ENCODE measurements at places on chromosomes 5 and 9. TPM values are rescaled to one million over a fixed set of nuclear protein-coding genes. Genes with fewer than 3 reads are reported as not detected.
A peak's percentile ranks its signal among the peaks of the same experiment; 100 is the strongest.

The STPG3 gene
- total RNA-seq, result not detected

The OTULINL gene
- total RNA-seq, result 15.6 TPM

The PCA3 gene
- total RNA-seq, result not detected

The AGXT2 gene
- not detected for total RNA-seq

The SLC27A6 gene
- total RNA-seq, result not detected

The NXNL2 gene
- total RNA-seq, result not detected

The RNF180 gene
- total RNA-seq, result 18.1 TPM

The FCN1 gene
- 13.2 TPM for total RNA-seq

The GRM6 gene
- not detected for total RNA-seq

The ARHGEF39 gene
- total RNA-seq, result not detected

DNA sequence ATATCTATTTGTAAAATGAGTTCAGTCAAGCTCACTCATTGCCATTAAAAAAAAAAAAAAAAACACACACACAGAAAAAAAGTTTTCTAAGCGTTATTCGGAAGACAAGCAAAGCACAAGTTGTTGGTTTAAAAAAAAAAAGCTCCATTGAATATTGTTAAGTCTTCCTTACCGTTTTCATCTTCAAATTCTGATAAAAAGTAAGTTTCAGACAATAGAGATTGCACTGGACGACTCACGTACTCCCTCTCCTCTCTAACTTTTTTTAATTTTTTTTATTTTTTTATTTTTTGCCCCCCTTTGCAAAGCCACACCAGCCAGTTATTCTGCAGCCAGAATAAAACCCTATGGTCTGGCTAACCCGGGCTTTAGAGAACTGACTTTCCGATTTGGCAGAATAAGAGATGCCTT, 544 bp downstream of the ADAMTS6 start:
- DNase-seq, result no peak

DNA sequence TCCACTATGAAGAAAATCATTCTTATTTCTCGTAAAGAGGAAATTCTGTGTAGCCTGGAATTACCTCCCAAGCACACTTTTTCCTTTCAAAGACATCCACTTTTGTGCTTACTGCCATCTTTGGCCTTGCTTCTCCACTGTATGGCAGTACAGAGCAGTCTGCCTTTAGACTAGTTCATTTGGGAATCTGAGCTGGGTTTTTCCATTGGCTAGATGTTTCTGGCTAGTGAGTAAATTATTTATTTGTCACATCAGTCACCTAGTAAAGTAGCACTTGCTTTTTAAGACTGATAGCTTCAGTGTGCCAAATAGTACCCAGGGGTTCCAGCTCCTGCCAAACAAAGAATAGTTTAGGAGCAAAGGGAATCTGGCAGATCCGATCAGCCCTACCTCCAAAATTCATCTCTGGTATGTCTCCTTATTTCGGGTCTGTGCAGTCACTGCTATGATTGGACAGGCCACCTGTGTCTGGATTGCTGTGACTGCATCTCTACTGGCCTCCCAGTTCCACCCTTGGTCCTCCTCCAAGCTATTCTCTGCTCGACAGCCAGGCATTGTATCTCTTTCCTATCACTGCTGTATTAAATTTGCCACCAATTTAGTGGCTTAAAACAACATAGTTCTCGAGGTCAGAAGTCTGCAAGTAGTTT, 97.6 kb downstream of the NUDT12 start:
- DNase-seq, result no peak

DNA sequence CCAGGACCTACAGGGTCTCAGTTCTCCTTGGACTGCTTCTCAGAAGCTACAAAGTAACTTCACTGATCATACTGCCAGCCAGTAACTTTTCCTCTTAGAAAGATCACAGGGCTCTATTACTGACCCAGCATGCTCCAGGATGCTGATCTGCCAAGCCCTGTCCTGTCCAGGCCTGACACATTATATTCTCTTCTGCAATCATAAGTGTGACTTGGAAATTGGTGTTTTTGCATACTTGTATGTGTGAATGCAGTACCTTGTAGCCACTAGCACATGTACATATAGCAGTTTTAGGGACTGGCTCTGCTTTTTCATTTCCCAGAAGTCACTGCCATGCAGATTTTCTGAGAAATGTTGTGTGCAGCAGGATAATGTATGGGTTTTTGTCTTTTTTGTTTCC, 40.1 kb upstream of the CCNH start:
- no peak for DNase-seq

- DNase-seq, result no peak
Observed at GRCh38 chr5:93722588-93722987, 18.8 kb downstream of the POU5F2 start.

DNA sequence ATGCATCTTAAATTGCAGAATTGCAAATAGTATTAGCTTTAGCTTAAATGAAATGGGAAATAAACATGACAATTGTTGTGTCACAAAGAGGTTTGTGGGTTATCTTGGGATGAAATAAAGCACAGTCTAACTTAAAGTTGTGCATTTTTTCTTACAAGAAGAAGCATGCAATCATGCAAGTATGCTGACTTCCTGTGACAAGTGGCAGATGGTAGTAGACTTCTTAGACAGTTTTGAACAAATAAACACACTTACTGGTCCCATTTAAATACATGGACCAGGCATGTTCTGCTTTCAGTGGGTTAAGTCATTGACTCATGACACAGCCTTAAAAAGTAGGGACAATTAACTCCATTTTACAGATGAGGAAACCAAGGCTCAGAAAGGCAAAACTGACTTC, 15.9 kb upstream of the C5orf63 start:
- DNase-seq, result no peak

- no peak for DNase-seq
Observed at GRCh38 chr5:168097876-168098653, 193.4 kb upstream of the WWC1 start.

DNA sequence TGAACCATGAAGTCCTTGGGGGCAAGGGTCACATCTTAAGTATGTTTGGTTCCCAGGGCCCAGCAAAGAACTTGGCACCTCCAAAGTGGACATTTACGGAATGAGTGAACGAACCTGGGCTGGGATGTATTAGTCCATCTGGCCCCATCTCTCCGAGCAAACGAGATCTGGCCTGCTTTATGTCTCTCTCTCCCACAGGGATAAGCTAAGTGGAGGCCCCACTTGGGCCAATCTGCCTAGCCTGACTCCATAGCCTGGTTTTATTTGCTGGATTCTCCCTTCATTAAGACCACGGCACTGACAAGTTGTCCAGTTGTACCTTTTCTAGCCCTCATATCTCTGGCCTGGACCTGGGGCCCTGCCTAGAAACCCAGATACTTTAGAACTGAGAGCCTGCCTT, 2.1 kb downstream of the TTLL11 start:
- DNase-seq, result no peak

GRCh38 chr5:39717176-39717897, 292.6 kb upstream of the DAB2 start:
- no peak for DNase-seq

DNA sequence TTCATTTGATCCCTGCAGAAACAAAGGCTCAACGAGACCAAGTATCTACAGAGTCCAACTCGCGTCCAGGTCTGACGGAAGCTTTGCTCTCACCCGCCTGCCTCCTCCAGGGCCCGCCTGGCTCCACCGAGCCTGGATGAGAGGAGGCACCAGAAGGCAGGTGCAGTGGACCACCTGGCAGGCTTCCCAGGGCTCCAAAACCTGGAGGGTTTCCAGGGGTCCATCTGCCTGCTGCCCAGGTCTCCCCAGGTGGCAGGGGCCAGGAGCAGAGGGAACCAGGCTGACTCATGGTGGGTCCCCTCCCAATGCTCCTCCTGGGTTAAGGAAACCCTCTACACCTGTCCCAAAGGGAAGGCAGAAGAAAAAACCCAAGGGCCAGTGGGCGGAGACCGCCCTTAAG, 59.5 kb downstream of the VAV2 start:
- no peak for DNase-seq

GRCh38 chr9:133612051-133612450, 2.9 kb upstream of the FAM163B start:
- DNase-seq, result no peak

GRCh38 chr5:114419067-114419388, 57.2 kb downstream of the KCNN2 start:
- DNase-seq, result no peak

GRCh38 chr9:99567436-99567835, 254.2 kb upstream of the NR4A3 start:
- DNase-seq, result no peak

DNA sequence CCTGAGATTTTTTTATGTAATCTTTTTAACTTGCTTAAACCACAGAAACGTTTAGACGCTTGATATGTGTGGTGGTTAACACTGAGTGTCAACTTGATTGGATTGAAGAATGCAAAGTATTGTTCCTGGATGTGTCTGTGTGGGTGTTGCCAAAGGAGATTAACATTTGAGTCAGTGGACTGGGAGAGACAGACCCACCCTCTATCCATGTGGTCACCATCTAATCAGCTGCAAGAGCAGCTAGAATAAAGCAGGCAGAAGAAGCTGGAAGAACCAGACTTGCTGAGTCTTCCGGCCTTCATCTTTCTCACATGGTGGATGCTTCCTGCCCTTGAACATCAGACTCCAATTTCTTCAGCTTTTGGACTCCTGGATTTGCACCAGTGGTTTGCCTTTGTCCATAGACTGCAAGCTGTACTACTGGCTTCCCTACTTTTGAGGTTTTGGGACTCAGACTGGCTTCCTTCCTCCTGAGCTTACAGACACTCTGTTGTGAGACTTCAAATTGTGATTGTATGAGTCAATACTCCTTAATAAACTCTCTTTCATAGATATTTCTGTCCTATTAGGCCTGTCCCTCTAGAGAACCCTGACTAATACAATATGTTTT, 816.0 kb upstream of the CDH9 start:
- DNase-seq, result no peak

- no peak for DNase-seq
Observed at GRCh38 chr9:79254900-79255650, 316.7 kb upstream of the TLE4 start.

- no peak for DNase-seq
Observed at GRCh38 chr9:136626740-136627642, 35.7 kb upstream of the EGFL7 start.

- no peak for DNase-seq
Observed at GRCh38 chr9:104980039-104980654, 52.2 kb upstream of the ABCA1 start.

DNA sequence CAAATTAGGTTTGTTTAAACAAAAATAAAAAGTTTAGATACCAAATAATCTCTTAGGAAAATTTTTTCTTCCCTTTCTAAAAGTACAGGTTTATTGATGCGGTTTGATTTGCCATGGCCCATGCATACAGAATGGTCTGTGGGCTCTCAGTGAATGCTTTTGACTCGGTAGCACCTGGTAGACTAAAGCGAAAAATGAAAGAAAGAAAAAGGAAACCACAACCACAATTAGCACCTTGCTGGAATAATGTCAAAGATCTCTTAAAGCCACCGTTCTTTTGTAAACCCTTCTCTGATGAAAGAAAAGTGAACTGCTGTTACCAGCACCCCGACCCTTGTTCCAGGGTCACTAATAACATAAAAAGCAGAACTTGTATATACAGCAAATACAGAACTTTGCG, 157.9 kb downstream of the NFIB start:
- no peak for DNase-seq

DNA sequence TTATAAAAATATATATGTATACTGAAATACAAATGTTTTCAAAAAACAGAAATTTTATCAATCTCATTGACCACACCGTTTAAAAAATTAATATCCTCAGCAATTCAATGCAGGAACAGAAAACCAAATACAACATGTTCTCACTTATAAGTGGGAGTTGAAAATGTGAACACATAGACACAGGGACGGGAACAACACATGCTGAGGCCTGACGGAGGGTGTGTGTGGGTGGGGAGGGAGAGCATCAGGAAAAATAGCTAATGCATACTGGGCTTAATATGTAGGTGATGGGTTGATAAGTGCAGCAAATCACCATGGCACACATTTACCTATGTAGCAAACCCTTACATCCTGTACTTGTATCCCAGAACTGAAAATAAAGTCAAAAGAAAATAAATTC, 409.5 kb downstream of the MLLT3 start:
- DNase-seq, result no peak

GRCh38 chr5:151225071-151225470, 1.2 kb upstream of the CCDC69 start:
- DNase-seq, result no peak

GRCh38 chr5:83711982-83712601, 8.6 kb downstream of the HAPLN1 start:
- DNase-seq, result peak; percentile 41

GRCh38 chr9:137391411-137391754, 31.6 kb downstream of the EXD3 start:
- DNase-seq, result no peak

GRCh38 chr5:76941442-76941841, 11.4 kb upstream of the CRHBP start:
- no peak for DNase-seq

DNA sequence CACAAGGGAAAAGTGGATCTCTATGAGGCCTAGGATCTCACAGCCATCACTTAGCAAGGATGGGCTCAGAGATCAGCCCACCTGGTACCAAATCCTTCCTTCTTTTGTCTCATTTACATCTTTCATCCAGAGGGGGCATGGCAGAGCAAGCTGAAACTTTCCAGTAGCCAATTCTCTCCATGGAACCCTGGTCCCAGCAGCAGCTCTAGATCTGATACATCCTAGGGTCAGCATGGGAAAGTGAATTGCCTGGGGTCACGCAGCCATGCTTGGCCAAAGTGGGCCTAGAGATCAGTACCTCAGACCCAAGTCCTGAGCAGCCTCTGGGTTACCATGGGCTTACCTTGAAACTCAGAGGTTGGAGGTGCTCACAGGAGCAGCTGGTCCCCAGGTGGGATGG, 170.5 kb downstream of the GABBR2 start:
- no peak for DNase-seq

- no peak for DNase-seq
Observed at GRCh38 chr9:121645853-121646807, 5.3 kb upstream of the DAB2IP start.

DNA sequence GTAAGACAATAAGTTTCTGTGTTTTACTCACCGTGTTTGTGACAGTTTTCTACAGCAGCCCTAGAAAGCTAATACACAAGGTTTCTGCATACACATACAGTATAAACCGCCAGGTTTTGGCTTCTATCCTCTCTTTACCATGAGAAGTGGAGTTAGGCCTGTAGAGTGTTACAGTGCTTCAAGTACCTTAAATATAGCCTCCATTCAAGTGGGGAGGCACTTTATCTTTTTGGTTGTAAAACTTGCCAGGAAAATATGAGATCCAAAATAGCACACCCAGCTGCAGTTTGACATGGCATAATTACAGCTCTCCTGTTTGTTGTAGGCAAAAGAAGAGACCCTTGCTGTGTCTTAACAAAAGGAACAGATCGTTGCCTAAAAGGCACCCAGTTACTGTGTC, 90.3 kb upstream of the PTPN3 start:
- DNase-seq, result no peak

DNA sequence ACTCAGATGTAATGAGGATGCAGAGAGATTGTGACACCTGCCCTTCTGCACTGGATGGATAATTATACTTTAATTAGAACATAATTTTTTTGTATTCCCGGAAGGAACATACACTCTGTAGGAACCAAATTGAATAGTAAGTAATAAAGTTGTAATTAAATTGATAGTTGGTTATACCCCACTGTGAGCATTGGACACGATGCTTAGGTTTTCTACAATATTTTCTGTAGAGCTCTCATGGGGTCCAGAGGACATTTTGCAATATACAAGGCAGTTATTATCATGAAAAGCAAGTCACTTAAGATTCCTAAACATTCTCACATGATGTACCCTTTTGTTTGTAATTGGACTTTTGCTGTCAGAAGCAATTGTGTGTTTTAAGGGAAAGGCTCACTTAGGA, 63.4 kb downstream of the DIRAS2 start:
- no peak for DNase-seq
